Activated CD4-positive, CD25-positive, alpha-beta regulatory T cell (primary cell): ENCODE measurements at places on chromosomes 6 and 20.

DNA sequence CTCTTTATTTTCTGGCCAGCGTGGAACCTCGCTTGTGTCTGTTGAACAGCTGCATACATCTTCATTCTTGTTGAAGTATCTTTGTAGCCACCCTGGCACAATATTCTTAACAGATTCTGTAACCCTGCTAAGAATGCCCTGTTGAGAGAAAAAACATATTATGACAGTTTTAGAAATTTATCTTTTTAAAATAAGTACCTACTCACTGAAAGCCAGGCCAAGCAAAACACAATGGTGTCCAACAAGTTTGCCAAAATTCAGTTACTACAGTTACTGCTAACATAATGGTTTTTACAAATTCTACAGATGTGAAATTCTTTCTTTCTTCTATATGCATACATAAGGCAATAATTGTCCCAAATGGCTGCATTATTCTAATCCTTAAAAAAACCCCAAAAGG lies 18.2 kb downstream of the NUP153 start:
- no peak for DNase-seq

DNA sequence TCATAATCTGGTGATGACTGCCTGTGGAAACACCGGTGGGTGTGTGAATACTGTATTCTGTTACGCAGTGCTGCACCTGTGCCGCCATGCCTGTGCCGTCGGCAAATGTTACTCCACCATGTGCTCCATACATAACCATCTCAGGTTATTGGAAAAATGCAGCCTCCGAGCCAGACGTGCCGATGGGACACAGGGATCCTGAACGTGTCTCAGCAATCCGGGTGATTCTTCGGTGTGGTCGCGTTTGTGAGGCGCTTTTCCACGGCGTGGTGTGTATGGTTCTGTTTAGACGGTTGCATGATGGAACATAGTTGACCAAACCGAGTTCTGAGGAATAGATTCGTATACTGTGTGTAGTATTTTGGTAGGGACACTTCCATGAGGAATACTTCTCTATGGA lies 130.3 kb downstream of the SMOC2 start:
- DNase-seq, result no peak

GRCh38 chr20:44426879-44427790 lies 48.5 kb upstream of the TTPAL start:
- DNase-seq, result no peak

- no peak for DNase-seq
Observed at GRCh38 chr6:38179794-38180430, 360.4 kb downstream of the ZFAND3 start.

DNA sequence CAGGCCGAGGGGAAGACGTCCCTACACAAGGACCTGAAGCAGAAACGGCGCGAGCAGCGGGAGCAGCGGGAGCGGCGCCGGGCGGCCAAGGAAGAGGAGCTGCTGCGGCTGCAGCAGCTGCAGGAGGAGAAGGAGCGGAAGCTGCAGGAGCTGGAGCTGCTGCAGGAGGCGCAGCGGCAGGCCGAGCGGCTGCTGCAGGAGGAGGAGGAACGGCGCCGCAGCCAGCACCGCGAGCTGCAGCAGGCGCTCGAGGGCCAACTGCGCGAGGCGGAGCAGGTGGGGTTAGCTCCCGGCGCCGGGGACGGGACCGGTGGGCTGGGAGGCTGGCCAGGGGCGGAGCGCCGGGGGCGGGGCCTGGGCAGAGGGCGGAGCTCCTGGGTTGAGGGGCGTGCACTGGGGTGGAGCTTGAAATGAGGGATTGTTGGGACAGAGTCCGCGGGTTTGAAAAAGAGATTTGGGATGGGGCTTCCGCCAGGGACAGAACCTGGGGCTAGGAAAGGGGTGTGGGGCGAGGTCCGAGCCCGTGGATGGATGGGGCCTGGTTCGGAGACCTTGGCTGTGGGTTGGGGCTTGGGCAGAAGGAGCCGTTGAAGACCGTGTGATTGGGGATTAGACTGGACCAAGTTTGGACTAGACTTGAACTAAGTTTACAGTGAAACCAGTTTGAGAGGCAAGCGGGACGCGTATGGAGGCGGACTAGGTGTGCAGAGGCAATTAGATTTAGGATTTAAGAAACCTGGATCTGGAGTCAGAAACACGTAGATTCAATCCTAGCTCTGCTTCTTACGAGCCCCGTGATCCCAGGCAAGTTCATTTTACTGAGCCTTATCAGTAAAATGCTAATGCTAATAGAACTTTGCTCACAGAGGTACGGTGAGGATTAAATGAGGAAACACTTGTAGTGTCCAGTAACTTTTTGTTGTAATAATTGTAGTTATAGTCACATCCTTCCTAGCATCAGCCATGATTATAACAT lies 20.9 kb downstream of the DEF6 start:
- DNase-seq, result no peak

GRCh38 chr6:96394727-96395126 lies 126.9 kb upstream of the UFL1 start:
- no peak for DNase-seq

DNA sequence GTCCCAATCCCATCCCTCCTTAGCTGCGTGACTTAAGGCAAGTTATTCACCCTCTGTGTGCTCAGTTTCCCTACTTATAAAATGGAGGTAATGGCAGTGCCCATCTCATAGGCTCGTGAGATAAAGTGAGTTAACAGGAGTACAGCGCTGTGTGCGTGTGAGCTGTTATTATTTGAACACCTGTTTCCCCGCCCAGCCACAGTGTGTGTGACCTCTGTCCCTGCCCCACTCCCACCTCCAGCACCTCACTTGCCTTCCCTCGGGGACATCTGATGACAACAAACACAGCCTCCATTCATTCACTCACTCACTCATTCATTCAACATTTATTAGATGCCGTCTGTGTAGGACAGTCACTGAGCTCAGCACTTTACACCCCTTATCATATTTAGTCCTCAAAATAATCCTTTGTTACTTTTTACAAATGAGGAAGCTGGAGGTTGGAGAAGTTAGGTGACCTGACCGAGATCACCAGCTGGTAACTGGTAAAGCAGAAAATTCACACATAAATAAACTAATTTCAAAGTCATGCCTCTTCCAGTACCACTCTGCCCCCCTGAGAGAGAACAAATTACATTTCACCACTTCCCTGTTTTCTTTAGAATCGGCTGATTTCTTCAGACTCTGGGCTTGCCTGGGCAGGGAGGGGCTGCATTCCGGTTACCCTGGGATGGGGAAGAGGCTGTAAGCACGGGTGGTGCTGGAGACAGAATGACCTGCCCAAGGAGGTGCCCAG lies 58.6 kb downstream of the CPNE5 start:
- DNase-seq, result no peak

GRCh38 chr20:51022227-51022802 lies 592 bp downstream of the KCNG1 start:
- no peak for DNase-seq

- no peak for DNase-seq
Observed at GRCh38 chr6:14671261-14671681, 553.7 kb downstream of the CD83 start.

- no peak for DNase-seq
Observed at GRCh38 chr6:317448-318144, 25.3 kb downstream of the DUSP22 start.

DNA sequence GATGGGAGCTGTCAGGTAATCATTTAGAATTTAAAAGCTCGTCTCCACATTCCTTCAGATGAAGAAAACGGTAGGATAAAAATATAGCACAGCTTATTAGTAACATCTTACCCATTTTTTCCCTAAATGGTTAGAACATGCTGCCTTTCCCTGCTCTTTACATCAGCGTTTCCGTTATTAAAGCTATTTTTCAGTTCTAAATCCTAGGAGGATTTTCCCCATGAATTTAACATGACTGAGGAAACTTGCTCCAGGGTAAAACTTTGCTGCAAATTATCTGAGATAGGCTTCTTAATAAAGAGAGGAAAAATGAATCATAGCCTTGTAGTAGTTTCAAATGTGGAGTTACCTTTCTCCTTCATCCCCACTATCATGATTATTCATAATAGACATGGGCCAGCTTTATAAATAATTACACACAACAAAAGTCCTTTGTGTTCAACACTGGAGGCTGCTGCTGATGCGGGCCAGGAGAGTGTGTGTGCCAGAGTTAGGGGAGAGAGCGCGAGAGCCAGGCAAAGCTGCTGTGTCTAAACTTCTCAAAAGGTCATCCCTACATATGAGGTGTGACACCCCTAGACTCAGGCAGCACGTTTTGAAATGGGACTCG lies 24.4 kb downstream of the MYLIP start:
- DNase-seq, result no peak

DNA sequence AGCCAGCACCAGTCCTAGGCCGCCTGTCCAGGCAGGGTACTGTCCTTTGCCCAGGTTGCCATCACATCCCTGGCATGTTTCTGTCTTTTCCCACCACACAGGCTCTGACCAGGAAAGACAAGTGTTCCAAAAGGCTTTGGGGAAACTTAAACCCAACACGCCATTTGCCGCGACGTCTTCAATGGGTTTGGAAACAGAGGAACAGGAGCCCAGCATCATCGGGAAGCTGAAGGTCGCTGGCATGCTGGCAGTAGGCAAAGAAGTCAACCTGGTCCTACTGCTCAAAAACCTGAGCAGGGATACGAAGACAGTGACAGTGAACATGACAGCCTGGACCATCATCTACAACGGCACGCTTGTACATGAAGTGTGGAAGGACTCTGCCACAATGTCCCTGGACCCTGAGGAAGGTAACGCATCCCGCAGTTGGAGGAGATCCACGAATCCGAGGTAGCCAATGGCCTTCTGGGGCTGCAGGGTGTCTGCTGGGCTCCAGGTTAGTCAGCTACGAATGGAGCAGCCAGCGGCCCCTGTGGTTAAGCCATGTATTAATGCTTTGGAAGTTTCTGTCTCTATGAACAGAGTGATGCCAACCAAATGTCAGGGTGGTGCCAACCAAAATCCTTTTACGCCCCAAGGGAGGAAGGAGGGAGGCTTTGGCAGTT lies 36.2 kb downstream of the TGM3 start:
- no peak for DNase-seq

DNA sequence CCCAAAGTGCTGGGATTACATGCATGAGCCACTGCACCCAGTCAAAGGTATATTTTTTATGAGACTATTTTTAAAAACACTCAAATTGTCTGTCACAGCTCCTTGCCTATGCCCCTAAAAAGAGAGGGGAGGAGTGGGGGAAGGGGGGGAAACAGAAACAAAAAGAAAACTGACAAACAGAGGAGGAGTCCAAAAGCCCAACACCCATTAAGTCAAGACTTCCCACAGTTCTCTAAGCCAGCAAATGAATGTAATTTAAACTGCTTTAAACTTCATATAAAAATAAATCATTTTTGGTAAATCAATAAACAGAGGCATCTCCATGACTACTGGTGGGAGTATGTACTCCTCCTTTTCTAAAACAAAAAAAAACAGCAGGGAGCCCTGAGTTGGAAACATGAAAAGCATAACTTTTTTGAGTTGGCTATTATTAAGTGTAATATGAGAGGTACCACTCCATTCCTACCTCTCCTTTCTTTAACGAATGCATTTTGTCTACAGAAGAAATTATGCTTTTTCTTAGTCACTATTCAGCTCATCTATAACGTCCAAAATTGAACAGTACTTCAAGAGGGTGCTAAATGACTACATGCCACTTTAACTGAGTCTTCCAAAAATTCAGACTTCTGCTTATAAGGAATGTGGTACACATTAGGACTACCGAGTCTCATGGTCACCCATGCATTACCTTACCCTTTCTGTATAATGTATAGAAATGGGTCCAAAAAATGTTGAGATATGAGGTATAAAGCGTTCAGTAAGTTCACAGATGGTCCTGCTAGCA lies 119.0 kb upstream of the PRSS16 start:
- no peak for DNase-seq

- no peak for DNase-seq
Observed at GRCh38 chr6:63764318-63764916, 128.8 kb downstream of the PHF3 start.

DNA sequence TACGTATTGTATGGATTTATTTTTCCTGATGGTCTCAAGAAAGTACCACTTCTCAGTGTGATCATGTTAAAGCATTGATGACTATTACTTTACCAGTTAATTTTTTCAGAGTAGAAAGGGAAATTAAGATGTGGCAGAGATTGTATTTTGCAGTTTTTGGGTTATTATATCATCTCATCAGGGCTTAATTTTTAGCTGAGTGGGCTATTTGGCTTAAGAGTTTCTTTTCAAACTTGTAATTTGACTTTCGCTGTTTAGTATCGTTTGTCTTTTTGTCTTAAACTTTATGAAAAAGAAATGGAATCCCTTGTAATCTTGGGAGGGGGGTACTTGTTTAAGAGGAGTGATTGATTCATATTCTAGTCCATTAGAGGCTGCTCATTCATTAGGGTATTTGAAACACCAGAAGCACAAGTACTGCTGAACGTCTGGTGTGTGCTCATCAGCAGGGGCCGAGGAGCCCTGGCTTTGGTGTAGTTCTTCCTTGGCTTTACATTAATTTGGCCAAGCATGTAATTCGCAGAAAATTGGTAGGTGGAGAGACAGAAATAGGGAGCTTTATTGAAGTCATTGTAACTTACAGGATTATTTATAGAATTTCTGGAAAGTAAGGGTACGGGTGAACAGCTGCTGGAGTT lies 112.4 kb downstream of the TIAM2 start:
- no peak for DNase-seq
